ENCODE measurements at places on chromosomes 1 and 21.
A peak's percentile ranks its signal among the peaks of the same experiment; 100 is the strongest.

- no peaks in the 10 kb centered on the region for H3K36me3 ChIP-seq
- no peak for DNase-seq
- H3K27me3 ChIP-seq: no peaks in the 10 kb centered on the region
These were observed 45.8 kb upstream of the RC3H1 start for GRCh38 chr1:174068000-174068399.

DNA sequence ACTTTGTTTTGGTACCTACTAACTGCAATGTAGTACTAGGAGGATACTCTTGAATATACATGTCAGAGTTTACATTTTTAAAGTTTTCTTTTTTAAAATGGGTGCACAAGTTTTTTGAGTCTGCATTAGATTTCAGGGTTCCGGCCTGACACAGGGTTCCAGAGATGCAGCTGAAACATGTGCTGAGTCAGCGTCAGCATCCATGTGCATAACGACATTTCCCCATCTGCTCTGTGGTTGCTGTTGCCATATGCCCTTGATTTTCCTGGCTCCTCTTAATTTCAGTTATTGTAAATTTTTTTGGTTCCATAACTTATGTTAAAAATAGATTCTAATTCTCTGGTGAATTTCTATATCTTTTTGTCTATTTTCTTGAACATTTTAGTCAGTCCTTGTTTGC lies 12.3 kb upstream of the METTL13 start:
- H3K27me3 ChIP-seq: no peaks in the 10 kb centered on the region
- H3K27ac ChIP-seq: no peak overlapping the region
- no peaks in the 10 kb centered on the region for H3K36me3 ChIP-seq
- no peak for DNase-seq
- no peak overlapping the region for H3K4me3 ChIP-seq
- no peaks in the 10 kb centered on the region for H3K4me1 ChIP-seq

- peak overlapping the region; percentile 93 for H3K27ac ChIP-seq
- DNase-seq: no peak
- H3K36me3 ChIP-seq: peaks cover 41% of the 10 kb centered on the region
- peaks cover 74% of the 10 kb centered on the region for H3K4me1 ChIP-seq
- H3K27me3 ChIP-seq: no peaks in the 10 kb centered on the region
These were observed 3.9 kb downstream of the ARHGEF2 start for GRCh38 chr1:155974208-155975115.

DNA sequence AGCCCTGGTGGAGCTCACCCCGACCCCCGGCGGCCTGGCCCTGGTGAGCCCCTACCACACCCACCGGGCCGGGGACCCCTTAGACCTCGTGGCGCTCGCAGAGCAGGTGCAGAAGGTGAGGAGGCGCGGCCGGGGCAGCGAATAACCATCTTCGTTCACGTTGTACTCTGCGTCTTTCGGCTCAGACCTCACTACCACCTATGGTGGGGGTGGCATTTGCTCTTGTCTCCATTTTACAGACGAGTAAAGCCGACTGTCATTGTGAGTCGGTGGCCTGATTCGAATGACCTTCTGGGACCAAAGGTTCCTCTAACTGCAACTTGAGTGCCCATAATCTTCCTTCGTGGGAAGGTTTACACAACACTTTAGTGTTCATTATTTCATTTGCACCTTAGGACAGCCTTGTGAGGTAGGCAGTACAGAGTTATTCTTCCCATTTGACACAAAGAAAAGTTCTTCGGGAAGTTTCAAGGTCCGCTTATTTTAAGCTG lies 506 bp downstream of the C1orf50 start:
- peak overlapping the region; percentile 81 for H3K27ac ChIP-seq
- peaks cover 20% of the 10 kb centered on the region for H3K36me3 ChIP-seq
- DNase-seq: peak; percentile 65
- H3K27me3 ChIP-seq: no peaks in the 10 kb centered on the region
- peaks cover 24% of the 10 kb centered on the region for H3K4me1 ChIP-seq
- H3K4me3 ChIP-seq: peak overlapping the region; percentile 76

- H3K4me3 ChIP-seq: no peak overlapping the region
- no peaks in the 10 kb centered on the region for H3K27me3 ChIP-seq
- no peaks in the 10 kb centered on the region for H3K36me3 ChIP-seq
- no peak overlapping the region for H3K27ac ChIP-seq
- no peaks in the 10 kb centered on the region for H3K4me1 ChIP-seq
These were observed 181.2 kb upstream of the ESRRG start for GRCh38 chr1:216904471-216904870.

DNA sequence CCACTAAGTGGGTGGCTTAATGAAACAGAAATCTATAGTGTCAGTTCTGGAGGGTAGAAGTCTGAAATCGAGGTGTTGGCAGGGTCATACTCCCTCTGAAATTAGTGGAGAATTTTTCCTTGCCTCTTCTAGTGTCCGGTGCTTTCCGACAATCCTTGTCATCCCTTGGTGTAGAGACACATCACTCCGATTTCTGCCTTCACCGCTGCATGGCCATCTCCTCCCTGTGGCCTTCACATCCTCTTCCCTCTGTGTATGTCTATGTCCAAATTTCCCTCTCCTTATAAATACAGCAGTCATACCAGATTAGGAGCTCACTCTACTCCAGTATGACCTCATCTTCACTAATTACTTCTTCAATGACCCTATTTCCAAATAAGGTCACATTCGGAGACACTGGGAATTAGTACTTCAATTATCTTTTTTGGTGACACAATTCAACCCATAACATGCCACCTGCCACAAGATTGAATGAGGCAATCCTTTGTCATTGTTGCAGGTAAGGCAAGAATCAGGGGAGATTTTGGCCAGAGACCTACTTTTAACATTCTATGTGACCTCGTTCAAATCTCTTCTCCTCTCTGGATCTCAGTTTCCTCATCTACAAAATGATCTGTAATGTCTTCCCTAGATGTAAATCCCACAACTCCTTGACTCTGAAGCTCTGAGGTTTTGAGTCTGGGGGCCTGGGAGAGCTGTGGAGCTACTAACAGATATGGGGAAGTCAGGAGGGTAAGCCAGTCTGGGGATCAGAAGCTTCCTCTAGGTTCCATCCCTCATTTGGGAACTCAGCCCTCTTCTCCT lies 16.1 kb downstream of the NAV1 start:
- peaks cover 50% of the 10 kb centered on the region for H3K4me1 ChIP-seq
- H3K36me3 ChIP-seq: no peaks in the 10 kb centered on the region
- no peak for DNase-seq
- no peak overlapping the region for H3K27ac ChIP-seq
- no peaks in the 10 kb centered on the region for H3K27me3 ChIP-seq

GRCh38 chr1:197391303-197392226 lies 123.5 kb downstream of the CRB1 start:
- H3K27me3 ChIP-seq: no peaks in the 10 kb centered on the region
- H3K4me1 ChIP-seq: peaks cover 14% of the 10 kb centered on the region
- peak; percentile 5 for DNase-seq
- no peak overlapping the region for H3K27ac ChIP-seq
- H3K4me3 ChIP-seq: no peak overlapping the region
- no peaks in the 10 kb centered on the region for H3K36me3 ChIP-seq

DNA sequence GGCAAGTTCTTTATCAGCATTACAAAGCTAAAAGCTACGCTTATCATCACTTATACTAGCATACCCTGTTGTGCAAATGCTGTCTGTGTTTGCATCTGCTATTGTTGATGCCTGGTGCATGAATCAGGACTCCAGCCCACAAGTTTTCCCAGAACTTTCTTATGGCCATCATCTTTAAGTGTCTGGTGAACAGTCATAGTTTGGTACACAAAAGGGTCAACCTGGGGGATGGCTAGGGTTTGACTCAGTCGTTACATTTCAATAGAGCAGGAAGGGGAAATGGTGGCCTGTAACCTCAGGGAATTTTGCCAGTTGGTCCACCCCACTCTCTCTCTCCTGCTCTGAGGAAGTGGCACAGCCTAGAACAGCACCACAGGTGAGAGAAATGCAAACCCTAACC lies 35.4 kb downstream of the SELL start:
- DNase-seq: no peak
- H3K36me3 ChIP-seq: no peaks in the 10 kb centered on the region
- no peaks in the 10 kb centered on the region for H3K27me3 ChIP-seq
- no peak overlapping the region for H3K4me3 ChIP-seq

GRCh38 chr1:172887162-172887561 lies 163.6 kb downstream of the TNFSF18 start:
- H3K27ac ChIP-seq: no peak overlapping the region
- H3K4me3 ChIP-seq: no peak overlapping the region
- H3K27me3 ChIP-seq: no peaks in the 10 kb centered on the region
- no peak for DNase-seq

DNA sequence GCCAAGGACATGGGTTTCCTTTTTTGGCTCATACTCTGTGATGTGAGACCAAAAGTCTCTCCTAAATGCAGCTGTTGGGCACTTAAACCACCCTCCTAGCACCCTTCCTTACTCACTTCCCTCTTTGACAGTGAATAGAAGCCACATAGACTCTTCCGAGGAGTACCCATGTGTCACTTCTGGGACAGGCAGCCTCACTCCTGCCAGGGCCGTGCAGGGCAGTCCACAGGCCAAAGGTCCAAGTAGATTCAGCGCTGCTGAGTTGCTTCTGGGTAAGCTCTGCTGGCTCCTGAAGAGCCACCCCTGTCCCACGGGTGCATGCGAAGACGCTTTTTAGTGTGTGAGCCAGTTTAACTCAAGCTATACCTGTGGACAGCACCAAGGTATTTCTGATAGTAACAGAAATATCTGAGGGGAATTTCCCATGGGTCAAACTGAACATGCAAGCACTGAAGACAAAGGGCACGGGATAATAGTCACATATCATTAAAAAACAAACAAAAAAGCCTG lies 36.8 kb upstream of the BMP8B start:
- DNase-seq: no peak
- H3K4me1 ChIP-seq: peaks cover 3% of the 10 kb centered on the region
- no peaks in the 10 kb centered on the region for H3K36me3 ChIP-seq
- H3K27ac ChIP-seq: no peak overlapping the region

- H3K27ac ChIP-seq: no peak overlapping the region
- H3K4me3 ChIP-seq: no peak overlapping the region
- DNase-seq: no peak
- H3K36me3 ChIP-seq: no peaks in the 10 kb centered on the region
- no peaks in the 10 kb centered on the region for H3K4me1 ChIP-seq
These were observed 137.3 kb upstream of the USH2A start for GRCh38 chr1:216560527-216560926.

GRCh38 chr1:208782186-208782585 lies 538.0 kb upstream of the PLXNA2 start:
- no peaks in the 10 kb centered on the region for H3K36me3 ChIP-seq
- no peak for DNase-seq
- H3K4me1 ChIP-seq: no peaks in the 10 kb centered on the region
- H3K27me3 ChIP-seq: no peaks in the 10 kb centered on the region
- no peak overlapping the region for H3K27ac ChIP-seq

- no peaks in the 10 kb centered on the region for H3K36me3 ChIP-seq
- DNase-seq: no peak
- H3K4me3 ChIP-seq: no peak overlapping the region
- H3K4me1 ChIP-seq: no peaks in the 10 kb centered on the region
These were observed 10.0 kb downstream of the ARMH1 start for GRCh38 chr1:44684525-44684924.

GRCh38 chr1:211724687-211725196 lies 49.3 kb upstream of the NEK2 start:
- no peaks in the 10 kb centered on the region for H3K36me3 ChIP-seq
- H3K4me1 ChIP-seq: peaks cover 15% of the 10 kb centered on the region
- H3K4me3 ChIP-seq: no peak overlapping the region
- H3K27me3 ChIP-seq: no peaks in the 10 kb centered on the region
- no peak for DNase-seq
- no peak overlapping the region for H3K27ac ChIP-seq

GRCh38 chr21:36859744-36860501 lies 106.5 kb downstream of the HLCS start:
- H3K4me1 ChIP-seq: peaks cover 18% of the 10 kb centered on the region
- no peaks in the 10 kb centered on the region for H3K36me3 ChIP-seq
- no peak overlapping the region for H3K4me3 ChIP-seq
- H3K27me3 ChIP-seq: no peaks in the 10 kb centered on the region
- peak overlapping the region; percentile 72 for H3K27ac ChIP-seq
- DNase-seq: peak; percentile 97

DNA sequence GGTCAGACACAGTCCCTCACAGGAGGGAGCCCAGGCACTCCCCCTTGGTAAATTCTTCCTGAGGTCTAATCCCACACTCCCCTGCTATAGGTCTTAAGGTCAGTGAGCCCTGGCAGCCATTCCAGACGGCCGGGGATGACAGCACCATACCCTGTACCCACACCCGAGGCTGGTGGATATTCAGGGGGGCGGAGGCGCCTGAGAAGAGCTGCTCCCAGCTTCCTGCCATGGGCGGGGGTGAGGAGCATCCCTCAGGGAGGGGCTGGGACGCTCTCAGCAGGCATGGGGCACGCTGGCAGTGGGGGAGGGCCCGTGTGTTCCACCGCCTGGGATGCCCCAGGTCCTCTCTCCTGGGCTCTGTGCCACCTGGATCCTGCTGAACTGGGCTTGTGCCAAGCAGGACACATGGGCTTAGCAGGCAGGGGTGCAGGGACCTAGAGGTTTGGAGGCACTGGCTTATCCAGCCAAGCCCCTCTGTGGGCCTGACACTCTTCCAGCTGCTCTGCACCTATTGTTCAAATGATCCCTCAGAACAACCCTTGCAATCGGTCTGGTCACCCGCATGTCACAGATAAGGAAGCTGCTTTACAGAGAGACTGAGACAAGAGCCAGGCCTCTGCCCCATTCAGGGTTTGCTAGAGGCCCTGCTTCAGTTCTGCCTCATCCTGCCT lies 5.7 kb upstream of the ADGRB2 start:
- peaks cover 27% of the 10 kb centered on the region for H3K4me1 ChIP-seq
- no peaks in the 10 kb centered on the region for H3K36me3 ChIP-seq
- no peak overlapping the region for H3K4me3 ChIP-seq
- no peak overlapping the region for H3K27ac ChIP-seq

DNA sequence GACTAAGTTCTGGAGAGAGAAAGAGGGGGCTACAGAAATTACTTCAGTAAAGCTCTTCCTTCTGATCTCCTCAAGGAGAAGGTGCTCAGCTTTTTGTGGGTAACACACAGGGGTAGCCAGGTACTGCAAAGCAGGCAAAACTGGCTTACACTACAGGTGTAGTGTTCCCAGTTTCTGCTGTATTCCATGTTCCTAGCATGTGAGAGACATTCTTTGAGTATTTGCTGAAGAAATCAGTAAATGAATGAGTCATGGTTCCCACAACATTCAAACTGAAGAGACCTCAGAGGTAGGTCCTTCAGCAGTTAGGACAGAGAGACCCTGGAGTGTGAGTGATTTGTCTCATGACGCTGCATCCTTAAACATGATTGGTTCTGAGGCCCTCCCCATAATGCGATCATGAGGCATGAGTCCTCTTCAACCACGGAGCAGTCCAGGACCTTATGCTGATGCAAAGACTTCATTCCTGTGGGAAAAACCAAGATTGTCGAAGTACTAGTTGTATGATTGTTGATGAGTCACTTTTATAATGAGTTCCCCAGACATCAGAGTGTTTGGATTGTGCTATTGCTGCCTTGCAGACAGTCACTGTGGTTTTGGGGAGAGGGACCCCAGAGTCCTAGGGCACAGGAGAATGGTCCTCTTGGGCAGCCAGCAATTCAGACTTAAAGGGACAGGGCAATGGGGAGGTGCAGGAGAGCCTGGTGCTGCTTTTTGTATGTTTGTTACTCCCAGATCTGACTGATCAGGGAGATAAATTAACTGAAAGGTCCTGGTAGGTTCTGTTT lies 2.7 kb upstream of the OR10J4 start:
- no peak overlapping the region for H3K27ac ChIP-seq
- H3K27me3 ChIP-seq: no peaks in the 10 kb centered on the region
- H3K4me3 ChIP-seq: no peak overlapping the region
- no peaks in the 10 kb centered on the region for H3K4me1 ChIP-seq
- no peaks in the 10 kb centered on the region for H3K36me3 ChIP-seq
- no peak for DNase-seq
